ENCODE measurements at places on chromosomes 12 and 14.
A peak's percentile ranks its signal among the peaks of the same experiment; 100 is the strongest.

- no peak for DNase-seq
Observed at GRCh38 chr12:4320497-4320852, 538 bp upstream of the TIGAR start.

GRCh38 chr14:93320489-93320888, 12.3 kb downstream of the BTBD7 start:
- DNase-seq, result no peak

- DNase-seq, result no peak
Observed at GRCh38 chr12:106645465-106646330, 62.9 kb downstream of the RFX4 start.

- DNase-seq, result no peak
Observed at GRCh38 chr12:105569886-105570285, 239.4 kb downstream of the C12orf75 start.

DNA sequence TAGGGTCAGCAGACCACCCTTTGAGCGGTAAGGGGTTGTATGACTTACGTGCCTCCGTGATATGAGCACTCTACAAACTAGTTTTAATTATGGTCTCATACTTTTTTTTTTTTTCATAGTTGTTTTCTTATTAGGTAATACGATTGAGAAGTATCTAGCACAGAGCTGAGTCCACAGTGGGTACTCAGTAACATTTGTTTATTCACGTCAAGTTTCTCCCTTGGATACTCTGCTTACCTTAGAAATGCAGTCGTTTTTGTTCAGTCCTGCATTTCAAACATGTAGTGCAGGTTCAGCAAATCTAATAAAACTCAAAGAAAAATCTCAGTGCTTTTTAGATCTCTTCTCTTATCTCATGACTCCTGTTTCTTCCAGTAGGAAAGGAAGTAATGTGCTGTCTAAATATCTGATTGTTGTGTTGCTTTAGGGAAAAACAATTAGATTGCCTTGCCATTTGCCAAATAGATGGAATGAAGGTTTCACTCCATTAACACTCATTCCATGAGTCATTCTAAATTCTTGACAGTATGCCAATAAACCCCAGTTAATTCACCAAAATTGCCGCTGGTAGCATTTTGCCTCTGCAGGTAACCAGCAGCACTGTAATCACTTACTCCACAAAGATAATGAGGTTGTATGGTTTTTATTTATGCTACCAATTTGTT, 118.9 kb downstream of the PTCSC3 start:
- DNase-seq, result no peak

DNA sequence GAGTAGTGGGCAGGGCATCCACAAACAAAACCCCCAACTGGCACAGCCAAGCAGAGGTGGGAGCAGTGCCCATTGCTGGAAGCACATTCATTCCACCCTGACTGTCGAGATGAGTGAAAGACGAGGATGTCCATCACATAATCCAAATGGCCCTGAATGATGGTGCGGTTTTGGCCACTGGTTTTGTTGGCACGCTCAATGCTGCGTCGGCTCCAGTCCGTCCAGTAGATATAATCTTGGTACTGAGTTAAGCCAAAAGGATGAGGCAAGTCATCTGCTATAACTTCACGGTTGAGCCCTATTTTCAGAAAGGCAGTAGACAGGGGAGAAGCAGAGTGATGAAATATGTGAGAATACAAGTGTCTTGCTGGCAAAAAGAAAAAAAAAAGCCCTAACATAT, 88.1 kb downstream of the BCL2L14 start:
- DNase-seq, result no peak

DNA sequence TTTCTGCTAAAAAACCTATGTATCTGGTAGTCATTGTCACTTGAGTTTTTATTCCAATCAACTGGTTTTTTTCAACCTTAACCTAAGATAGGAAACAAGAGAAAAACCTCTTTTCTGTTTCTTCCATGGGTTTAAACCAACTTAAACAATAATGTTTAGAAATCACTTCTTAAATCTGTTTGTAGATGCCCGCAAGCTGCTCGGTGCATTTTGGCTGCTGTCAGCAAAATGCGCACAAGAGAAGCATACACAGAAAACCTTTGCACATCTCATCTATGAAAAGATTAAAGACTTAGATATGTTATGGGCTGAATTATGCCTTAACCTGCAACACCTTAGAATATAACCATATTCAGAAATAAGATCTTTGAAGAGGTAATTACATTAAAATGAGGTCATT, 299.8 kb downstream of the ITPR2 start:
- no peak for DNase-seq

GRCh38 chr14:75040959-75041358, 10.3 kb downstream of the MLH3 start:
- DNase-seq, result no peak

DNA sequence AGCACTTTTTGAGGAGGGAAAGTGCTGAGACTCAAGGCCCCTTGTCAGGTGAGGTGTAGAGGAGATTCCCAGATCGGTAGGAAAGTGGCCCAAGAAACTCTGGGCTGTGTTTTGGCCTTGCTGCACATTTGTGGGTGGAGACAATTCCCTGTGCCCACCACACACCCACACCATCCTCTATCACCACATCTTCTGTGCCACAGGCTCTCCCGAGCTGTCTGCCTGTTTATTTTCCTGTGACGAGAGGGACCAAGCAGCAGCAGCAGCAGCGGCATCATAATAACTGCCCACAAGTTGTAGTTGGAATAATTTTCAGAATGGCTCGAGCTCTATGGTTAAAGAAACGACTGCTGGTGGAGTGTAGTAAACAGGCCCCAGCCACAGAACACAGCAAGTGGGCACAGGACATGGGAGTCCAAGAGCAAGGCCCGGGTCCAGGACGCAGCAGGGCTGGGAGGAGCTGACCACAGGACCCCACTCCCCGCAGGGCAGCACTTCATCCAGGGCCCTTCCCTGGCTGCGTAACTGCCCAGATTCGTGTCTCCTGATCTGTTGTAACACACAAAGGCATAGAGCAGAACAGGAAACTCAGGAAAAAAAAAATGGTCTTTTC, 55.6 kb upstream of the BCL2L14 start:
- no peak for DNase-seq

GRCh38 chr12:12017135-12017581, 53.6 kb upstream of the BCL2L14 start:
- DNase-seq, result no peak

GRCh38 chr12:51306507-51306906, 17.5 kb downstream of the BIN2 start:
- no peak for DNase-seq

DNA sequence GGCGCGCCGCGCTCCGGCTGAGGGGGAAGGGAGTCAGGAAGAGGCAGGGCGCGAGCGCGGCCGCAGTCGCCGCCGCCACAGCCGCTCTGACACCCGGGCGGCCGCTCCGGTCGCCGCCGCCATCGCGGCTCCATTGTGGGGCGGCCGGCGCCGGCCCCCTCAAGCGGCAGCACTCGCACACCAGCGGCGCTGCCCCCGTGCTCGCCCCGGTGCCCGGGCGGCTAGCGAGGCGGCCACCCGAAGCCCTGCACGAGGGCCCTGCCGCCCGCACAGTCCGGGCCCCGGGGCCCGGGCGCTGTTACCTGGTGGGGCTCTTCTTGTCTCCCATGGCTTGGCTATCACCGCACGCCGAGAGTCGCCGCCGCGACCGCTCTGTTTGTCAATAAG, 202 bp downstream of the YAF2 start:
- DNase-seq, result no peak

DNA sequence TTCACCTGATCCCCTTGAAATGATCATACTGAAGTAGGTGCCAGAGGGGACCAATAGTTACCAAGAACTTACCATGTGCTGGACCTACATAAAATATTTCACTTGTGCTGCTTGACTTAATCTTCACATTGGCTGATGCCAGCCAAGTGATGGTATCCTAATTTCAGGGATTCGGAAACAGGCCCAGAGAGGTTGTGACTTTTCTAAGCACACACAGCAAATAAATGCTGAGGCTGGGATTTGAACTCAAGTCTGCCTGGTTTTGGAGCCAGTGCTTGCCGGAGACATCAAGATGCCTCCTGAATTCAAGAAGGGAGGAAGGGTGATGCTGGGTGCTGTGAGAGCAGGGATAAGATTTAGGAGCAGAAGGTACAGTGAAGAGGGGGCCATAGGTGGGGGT, 173.5 kb upstream of the LHX5 start:
- DNase-seq, result no peak

- DNase-seq, result no peak
Observed at GRCh38 chr14:64092940-64093339, 201.2 kb downstream of the ESR2 start.

- peak; percentile 33 for DNase-seq
Observed at GRCh38 chr12:109947521-109947920, 47.4 kb downstream of the TCHP start.

Data from cardiac fibroblast (primary cell).